Fibroblast of skin of left biceps (primary cell): ENCODE measurements at places on chromosomes 4 and X.

DNA sequence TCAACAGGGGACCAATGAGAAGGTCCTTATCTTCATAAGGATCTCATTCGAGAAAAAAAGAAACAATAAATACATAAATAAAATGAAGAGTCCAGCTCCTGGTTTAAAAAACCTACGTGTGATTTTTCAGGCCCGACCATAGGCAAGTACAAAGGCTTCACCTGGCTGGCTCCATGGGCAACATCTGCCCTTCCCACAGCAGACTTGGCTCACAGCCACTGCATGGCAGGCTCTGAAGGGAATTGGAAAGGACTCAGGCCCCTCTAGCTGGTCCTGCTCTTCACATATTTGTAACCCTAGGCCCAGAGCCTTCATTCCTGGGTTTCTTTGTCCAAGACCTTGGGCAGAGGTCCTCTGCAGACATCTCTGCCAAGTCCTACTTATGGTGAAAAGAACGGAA is 228.1 kb downstream of the QDPR start:
- DNase-seq: no peak

GRCh38 chr4:62387808-62388207 is 1187.7 kb downstream of the ADGRL3 start:
- DNase-seq: no peak

DNA sequence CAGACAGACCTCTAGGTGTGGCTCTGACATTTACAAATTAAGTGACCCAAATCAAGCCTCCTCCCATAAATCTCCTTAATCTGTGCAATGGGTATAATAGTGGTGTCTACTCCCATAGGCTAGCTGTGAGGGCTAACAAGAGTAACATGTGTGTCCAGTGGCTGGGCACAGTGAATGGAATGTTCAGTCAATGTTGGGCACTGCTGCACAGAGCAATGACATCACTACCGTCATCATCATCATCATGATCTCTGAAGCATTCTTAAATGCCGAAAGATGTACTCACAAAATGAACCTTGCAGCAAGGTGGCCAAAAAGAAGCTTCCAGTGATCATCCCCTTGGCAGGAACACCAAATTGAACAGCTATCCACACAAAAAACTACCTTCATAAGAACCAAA is 43.5 kb downstream of the CHRNA9 start:
- no peak for DNase-seq

GRCh38 chrX:104347860-104348259 is 93.1 kb upstream of the ESX1 start:
- no peak for DNase-seq

DNA sequence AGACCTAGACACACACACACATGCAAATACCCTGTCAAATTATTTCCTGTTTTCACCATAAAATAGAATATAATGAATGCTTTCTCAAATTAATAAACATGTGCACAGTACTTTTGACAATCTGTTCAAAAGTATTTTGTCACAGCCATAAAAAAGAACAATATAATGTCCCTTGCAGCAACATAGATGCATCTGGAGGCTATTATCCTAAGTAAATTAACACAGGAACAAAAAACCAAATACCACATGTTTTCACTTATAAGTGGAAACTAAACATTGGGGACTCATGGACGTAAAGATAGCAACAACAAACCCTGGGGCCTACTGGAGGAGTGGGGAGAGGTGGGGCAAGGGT is 15.5 kb downstream of the RAB40A start:
- no peak for DNase-seq

DNA sequence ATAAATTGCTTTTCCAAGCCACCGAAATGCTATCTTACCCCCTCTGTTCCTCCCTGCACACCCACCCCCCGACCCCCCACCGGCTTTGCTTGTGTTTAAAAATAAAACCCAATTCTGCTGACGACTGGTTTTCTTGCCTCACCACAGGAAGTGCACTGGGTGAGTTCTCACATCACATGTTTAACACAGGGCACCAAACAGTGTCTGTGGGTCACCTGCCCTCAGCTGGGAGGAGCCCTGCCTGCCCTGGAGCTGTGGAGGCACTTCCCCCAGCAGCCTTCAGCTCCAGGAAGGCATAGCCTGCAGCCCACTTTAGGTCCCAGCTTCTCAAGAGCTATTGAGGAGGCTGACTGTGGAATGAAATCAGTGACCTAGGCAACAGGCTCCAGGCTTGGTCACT is 8.8 kb downstream of the TMEM255A start:
- DNase-seq: no peak
